ENCODE measurements at places on chromosomes 13 and 19.

DNA sequence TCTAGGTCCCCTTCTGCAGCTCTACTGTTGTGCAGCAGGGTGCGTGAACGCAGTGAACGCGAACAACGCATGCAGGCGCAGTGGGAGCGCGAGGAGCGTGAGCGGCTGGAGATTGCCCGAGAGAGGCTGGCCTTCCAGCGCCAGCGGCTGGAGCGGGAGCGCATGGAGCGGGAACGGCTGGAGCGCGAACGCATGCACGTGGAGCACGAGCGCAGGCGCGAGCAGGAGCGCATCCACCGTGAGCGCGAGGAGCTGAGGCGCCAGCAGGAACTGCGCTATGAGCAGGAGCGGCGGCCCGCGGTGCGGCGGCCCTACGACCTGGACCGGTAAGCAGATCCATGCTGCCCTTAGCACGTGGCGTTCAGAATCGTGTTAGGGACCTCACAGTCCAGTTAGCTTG lies 18.8 kb downstream of the MICOS13 start:
- DNase-seq: no peak

DNA sequence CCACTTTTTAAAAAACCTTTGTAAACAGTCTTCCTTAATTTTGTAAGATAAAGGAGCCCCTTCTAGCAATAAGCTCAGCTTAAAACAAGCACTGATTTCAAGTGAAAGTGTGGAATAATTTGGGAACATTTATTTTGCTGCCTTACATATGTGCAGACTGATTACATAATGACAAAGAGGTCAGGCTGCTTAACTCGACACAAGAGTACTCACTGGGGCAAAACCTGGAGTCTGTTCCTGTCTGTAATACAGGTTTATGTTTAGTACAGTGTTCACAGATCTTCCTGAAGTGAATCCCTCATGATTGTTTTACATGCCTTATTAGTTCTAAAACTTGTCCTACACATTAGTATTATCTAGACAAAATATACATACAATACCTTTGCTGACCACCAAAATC lies 609.8 kb downstream of the LMO7 start:
- DNase-seq: no peak

GRCh38 chr13:101059793-101060192 lies 356.5 kb downstream of the NALCN start:
- DNase-seq: no peak

DNA sequence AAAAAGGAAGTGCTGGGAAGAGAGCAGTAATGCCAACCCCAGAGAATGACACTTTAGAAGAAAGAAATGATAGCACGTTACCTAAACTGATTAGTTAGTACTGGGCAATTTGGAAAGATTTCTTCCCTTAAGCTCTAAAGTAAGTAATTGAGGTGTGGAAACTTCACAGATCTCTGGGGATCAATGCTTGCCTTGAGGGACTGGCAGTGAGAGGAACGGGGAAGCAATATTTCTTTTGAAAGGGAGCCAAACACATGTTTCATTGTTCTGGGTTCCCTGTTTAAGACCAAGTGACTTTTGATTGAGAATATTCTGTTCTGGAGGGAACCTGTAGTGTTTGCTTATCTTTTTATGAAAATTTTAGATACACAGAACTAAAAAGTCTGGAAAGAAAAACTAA lies 190.5 kb downstream of the NDFIP2 start:
- no peak for DNase-seq

DNA sequence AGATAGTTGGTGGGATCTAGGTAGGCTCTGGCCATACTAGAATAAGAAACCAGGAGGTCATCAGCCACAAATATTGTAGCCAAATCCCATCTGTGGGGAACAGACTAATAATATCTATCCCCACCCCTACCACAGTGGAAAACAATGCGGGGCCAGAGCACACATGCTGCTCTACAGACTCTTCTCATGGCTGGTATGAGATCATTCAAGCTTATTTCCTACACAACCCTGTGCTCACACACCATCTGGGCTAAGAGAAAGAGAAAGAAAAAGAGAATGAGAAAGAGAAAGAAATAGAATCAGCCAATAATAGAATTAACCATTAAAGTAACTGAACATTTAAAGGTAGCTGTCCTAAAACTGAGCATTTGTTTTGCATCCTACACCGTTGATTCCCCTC lies 1268.4 kb upstream of the SPRY2 start:
- DNase-seq: no peak

- no peak for DNase-seq
Observed at GRCh38 chr13:32205431-32206096, 109.6 kb downstream of the ZAR1L start.

DNA sequence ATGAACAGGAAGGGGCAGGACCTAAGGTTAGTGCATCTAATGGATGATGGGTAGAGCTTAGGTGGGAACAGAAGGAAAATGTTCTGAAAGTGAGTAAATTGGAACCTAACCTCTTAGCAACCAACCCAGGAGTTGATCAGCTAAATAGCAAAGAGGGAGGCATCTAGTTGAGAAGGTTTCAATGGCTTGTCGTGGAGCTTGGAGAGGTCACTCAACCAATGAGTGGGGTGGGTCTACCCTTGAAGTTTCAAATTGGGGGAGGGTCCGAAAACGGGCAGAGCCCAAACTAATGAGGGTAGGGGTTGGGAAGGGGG lies 5.7 kb upstream of the SHKBP1 start:
- DNase-seq: no peak

DNA sequence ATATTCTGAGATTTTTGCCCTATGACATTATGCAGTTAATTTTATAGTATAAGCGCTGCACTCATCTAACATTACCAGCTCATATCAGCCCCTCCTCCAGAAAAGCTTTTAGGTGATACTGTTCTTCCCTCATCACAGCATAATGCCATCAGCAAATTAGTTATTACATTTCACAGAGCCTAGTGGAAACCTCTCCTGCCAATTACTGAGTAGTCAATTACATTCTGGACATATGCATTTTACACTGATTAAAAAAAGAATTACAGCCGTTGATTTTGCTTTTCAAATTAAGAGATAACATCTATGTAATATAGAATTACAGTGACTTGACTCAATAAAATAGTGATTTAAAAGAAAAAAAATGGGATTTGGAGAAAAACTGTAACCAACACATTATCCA lies 542.1 kb downstream of the UQCRFS1 start:
- no peak for DNase-seq

DNA sequence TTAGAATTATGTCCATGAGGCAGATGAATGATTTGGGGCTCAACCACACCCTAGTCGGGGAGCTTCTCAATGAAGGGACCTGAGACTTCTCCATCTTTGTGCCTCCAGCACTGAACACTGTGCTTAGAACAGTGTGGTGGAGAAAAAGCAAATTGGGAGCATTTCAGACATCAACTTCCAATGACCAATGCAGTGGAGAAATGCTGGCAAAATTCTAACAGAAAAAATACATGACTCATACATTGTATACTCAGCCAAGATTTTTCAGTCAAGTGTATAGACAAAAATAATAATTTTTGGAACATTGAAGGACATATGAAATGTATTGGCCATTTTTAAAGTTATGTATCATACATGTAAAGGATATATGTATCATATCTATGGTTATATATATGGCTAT lies 134.7 kb downstream of the FGF14 start:
- DNase-seq: no peak

GRCh38 chr13:97505017-97505416 lies 71.0 kb downstream of the RAP2A start:
- DNase-seq: no peak

GRCh38 chr13:43686557-43686956 lies 100.2 kb downstream of the ENOX1 start:
- DNase-seq: no peak

DNA sequence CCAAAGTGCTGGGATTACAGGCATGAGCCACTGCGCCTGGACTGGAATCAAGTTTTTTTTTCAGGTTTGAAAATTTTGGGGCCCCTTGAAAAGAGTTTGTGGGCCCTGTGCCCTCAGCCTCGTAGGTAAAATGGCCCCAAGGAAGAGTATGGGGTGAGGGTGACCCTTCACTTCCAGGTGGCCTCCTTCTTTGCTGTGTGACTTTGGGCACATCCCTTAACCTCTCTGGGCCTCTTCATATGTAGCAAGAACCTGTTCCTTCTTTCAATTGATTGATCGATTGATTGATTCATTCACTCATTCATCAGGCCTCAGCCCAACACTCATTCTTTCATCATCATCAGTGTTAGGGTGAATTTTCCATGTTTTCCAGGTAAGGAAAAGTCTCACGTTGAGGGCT lies 3.4 kb upstream of the TMEM221 start:
- no peak for DNase-seq

Data from iPS-NIHi11 (cell line).